ENCODE measurements at places on chromosomes 7 and 10.

- H3K4me3 ChIP-seq: no peak overlapping the region
- DNase-seq: no peak
- no peaks in the 10 kb centered on the region for H3K27me3 ChIP-seq
- H3K27ac ChIP-seq: no peak overlapping the region
Observed at GRCh38 chr7:139886206-139886605, 57.1 kb downstream of the TBXAS1 start.

DNA sequence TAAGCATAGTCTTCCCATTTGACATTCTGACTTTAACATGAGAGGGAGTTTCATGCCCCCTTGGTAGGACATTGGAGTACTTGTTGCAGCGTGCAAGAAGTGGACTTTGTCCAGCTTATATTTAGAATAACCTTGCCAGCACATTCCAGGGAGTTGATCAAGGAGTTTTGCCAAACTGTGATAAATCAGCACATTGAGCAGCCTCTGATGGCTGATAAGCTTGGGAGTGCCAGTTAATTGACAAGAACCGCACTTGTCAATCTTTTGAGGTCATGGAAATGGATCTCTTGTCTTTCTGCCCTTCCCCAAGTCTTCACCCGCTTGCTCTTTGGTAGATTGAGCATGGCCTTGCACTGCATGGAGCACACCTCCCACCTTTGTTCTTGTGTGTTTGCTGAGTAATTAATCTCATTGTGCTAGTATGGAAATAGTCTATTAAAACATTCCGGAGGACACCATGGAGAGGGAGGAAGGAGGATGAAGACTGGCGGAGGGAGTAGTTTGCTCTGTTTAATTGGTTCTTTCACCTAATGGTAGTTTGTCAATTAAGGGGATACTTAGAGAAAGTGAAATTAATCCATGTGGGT lies 668.5 kb upstream of the GALNT17 start:
- no peaks in the 10 kb centered on the region for H3K27me3 ChIP-seq
- peaks cover 10% of the 10 kb centered on the region for H3K4me1 ChIP-seq
- H3K27ac ChIP-seq: no peak overlapping the region
- no peaks in the 10 kb centered on the region for H3K36me3 ChIP-seq

DNA sequence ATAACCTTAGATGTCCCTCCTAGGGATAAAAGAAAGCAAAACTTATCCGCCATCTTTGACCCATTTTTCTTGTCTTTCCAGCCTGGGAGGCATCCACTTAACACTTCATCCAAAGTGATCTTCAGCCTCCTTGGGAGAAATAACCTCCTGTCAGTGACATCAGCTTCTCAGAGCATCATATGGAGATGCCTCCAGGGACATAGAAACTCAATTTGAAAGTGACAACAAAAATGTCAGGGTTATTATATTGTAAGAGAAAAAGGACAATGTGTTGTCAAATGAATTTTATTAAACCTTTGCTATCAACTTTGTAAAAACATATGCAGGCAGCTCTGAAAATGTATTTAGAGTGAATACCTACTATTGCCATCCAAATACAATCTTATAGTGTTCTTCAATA lies 371.2 kb upstream of the ADARB2 start:
- no peak overlapping the region for H3K4me3 ChIP-seq
- no peaks in the 10 kb centered on the region for H3K27me3 ChIP-seq
- no peaks in the 10 kb centered on the region for H3K4me1 ChIP-seq
- no peaks in the 10 kb centered on the region for H3K36me3 ChIP-seq

DNA sequence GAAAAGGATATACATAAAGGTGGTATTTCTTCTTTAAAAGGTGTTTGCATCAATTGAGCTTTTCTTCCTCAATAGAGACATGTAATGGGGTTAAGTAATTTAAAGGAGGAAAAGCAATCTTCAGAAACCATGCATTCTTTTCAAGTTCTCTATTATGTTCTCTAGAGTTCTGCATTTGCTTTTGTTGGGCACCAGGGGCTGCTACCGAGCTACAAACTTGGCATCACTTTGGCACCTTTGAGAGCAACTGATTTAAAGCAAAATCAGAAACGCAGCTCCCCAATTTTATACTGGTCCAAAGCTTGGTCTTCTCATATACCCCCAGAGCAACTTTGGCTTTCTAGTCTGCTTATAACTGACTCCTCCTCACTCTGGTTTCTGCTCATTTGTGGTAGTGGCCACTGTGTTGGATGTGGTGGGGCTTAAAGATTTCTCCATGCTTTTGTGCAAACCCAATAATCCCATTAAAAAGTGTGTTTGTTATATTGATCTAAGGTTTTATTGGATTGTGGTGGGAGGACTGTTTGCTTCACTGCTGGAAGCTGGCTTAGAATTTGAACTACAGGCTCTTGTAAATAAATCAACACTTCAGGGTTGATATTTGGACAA lies 712.1 kb downstream of the PHTF2 start:
- H3K27ac ChIP-seq: no peak overlapping the region
- H3K36me3 ChIP-seq: no peaks in the 10 kb centered on the region
- H3K27me3 ChIP-seq: no peaks in the 10 kb centered on the region
- H3K4me1 ChIP-seq: no peaks in the 10 kb centered on the region
- DNase-seq: no peak
- no peak overlapping the region for H3K4me3 ChIP-seq

GRCh38 chr10:60171436-60172013 lies 218.2 kb downstream of the ANK3 start:
- H3K27me3 ChIP-seq: no peaks in the 10 kb centered on the region
- no peaks in the 10 kb centered on the region for H3K36me3 ChIP-seq
- H3K4me1 ChIP-seq: no peaks in the 10 kb centered on the region

GRCh38 chr7:49783446-49783845 lies 10.0 kb downstream of the VWC2 start:
- no peak overlapping the region for H3K27ac ChIP-seq
- no peak overlapping the region for H3K4me3 ChIP-seq
- no peak for DNase-seq
- no peaks in the 10 kb centered on the region for H3K27me3 ChIP-seq
- no peaks in the 10 kb centered on the region for H3K4me1 ChIP-seq

Measured in suprapubic skin (tissue), 4 donors.